GM18507 (cell line): ENCODE measurements at places on chromosomes 12 and 14.

GRCh38 chr12:103530307-103531066 lies 34.7 kb upstream of the C12orf42 start:
- DNase-seq: no peak

DNA sequence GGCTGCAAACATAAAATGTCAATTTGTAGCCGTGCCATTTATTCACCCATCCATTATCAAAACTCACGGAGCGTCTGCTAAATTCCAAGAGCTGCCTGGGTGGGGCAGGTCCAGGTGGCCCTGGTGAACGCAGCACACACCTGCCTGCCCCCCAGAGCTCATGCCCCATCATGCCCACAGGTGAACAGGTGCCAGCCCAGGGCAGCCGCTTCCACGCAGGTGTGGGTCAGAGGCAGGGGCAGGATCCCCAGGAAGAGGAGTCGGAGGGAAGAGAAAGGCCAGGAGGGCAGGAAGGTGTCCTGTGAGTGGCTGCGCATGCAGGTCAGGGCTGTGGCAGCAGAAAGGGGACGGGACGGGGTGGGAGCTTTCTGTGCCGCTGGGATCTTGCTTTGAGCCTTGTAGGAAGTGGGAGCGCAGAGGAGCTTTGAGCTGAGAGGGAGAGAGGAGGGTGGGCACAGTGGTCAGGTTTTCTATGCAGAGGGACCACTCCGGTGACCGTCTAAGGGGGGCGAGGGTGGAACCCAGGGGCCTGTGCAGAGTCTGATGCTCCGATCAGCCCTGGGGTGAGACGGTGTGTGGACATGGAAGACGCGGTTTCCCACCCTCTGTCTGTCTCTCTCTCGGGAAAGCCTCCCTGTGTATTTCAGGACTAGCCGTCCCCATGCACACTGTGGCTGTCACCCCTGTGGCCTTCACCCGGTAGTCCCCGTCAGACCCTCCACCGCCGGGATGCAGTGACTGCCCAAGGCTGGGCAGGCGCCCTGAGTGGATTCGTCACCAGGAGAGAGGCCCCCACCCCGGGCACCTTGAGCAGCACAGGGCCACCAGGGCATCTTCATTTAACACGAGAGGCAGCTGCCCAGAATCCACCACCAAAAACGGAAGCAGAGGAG lies 26.7 kb downstream of the GALNT9 start:
- DNase-seq: no peak

DNA sequence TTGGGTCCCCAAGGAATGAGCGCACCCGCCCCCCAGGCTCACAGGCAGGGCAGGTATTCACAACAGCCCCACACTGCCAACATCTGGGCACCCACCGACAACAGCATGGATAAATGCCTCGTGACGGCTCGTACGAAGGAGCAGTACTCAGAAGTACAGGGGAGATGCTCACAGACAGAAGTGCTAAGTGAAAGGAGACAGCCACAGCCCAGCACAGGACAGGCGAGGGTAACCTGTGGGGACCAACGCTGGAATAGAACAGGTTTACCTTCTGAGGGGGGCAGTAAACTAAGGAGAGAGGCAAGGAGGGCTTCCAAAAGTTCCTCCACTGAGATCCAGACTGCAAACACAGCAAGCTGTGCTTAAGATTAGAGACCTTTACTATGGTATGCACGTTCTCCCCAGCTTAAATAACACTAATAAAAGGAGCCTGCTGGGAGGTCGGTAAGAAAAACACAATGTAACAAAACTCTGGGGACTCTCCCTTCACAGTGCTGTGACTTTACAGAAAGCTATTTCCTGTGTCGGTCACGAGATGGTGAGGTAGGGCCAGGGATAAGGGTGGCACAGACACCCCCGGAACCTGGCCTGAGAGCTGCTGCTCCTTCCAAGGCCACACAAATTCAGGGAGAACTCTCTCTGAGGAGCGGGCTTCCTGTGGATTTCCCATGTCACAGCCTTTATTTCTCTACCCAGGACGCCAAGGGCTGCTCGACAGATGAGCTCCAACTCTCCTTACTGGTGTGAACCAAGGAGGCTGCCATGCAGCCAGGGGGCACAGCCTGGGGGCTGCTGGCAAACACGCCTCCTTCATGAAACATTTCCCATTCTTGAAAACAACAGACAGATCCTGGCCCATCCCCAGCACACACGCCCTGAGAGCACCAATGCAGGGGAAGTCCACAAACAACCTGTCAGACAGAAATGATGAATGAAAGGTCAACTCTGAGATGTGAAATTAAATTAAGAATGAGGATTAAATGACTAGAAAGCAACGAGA lies 26.3 kb downstream of the SLC15A4 start:
- DNase-seq: no peak

GRCh38 chr12:131315601-131316000 lies 361.9 kb downstream of the ADGRD1 start:
- DNase-seq: no peak

DNA sequence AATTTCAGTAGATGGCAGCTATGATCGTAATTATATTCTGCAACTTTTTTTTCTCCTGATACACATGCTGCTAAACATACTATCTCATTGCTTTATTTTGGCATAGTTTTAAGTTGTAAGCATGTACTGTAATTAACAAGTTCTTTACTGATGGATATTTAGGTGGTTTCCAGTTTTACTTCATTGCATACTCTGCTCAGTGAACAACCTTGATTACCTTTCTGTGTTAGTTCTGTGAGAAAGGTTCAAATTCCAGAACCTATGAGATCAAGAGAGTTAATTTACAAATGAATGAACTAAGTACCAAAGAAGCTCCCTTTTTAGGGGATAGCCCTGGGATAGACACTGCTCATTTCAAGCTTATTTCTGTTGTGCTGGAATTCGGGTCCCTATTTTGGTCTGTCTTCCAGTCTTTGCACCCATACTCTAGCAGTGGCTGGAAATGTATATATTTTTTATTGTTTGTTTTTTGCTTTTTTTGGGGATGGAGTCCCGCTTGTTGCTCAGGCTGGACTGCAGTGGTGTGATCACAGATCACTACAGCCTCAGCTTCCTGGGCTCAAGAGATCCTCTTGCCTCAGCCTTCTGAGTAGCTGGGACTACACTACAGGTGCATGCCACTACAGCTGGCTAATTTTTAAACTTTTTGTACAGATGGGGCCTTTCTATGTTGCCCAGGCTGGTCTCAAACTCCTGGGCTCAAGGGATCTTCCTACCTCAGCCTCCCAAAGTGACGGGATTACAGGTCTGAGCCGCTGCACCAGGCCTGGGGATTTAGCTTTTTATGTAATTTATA lies 10.6 kb downstream of the PAPOLA start:
- DNase-seq: no peak

DNA sequence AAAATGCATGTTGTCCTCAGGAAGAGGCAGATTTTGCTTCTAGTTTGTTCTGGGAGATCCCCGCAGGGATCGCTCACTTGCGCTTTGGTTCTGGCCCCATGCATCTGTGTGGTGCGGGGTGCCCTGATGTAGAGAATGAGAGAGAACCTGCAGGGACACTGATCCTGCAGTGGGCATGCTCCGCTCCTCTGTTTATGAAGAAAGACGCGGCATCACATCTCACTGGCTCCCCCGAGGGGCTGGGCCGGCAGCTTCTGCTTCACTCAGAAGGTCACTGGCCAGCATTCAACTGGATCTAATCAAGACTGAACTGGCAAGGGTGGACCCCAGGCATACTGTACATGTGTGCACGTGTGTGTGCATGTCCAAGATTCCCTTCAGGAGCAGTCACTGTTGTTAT lies 164.2 kb downstream of the CALM1 start:
- no peak for DNase-seq

DNA sequence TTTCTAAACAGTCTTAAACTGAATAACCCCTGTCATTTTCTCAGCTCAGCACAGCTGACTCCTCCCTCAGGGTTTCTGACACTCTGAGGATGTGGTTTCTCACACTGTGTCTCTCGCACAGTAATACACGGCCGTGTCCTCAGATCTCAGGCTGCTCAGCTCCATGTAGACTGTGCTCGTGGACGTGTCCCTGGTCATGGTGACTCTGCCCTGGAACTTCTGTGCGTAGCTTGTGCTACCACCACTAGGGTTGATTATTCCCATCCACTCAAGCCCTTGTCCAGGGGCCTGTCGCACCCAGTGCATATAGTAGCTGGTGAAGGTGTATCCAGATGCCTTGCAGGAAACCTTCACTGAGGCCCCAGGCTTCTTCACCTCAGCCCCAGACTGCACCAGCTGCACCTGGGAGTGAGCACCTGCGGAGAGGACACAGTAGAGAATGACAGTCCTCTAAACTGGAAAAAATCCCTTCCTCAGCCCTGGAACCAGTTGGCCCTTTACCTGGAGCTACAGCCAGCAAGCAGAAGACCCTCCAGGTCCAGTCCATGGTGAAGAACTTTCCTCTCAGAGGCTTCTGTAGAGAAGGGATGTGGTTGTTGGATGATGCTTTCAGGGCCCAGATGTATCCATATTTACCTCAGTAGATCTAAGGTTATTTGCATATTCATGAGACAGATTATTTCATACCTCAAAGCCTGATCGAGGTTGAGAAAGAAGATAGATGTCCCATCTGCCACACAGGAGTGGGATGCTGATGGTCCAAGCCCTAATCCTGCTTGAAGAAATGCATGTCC lies 984.8 kb downstream of the TMEM121 start:
- no peak for DNase-seq

GRCh38 chr12:31478898-31479297 lies 112.0 kb downstream of the DENND5B start:
- DNase-seq: no peak

DNA sequence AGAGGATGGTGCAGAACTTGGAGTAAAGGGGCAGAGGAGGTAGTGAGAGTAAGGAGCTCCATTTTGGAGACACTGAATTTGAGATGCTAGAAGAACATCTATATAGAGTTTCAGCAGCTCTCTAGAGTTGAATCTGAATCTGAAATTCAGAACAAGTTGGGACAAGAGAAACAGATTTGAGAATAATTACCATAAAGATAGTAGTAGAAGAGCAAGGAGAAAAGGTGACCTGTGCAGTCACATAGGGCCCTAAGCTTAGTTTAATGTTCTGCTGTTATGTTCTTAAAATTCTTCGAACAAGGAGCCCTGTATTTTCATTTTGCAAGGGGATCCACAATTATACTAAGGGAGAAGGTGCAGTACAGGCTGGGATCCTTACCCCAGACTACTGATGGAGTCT lies 7.4 kb downstream of the REM2 start:
- DNase-seq: no peak

GRCh38 chr14:99131632-99132271 lies 140.2 kb downstream of the BCL11B start:
- no peak for DNase-seq

DNA sequence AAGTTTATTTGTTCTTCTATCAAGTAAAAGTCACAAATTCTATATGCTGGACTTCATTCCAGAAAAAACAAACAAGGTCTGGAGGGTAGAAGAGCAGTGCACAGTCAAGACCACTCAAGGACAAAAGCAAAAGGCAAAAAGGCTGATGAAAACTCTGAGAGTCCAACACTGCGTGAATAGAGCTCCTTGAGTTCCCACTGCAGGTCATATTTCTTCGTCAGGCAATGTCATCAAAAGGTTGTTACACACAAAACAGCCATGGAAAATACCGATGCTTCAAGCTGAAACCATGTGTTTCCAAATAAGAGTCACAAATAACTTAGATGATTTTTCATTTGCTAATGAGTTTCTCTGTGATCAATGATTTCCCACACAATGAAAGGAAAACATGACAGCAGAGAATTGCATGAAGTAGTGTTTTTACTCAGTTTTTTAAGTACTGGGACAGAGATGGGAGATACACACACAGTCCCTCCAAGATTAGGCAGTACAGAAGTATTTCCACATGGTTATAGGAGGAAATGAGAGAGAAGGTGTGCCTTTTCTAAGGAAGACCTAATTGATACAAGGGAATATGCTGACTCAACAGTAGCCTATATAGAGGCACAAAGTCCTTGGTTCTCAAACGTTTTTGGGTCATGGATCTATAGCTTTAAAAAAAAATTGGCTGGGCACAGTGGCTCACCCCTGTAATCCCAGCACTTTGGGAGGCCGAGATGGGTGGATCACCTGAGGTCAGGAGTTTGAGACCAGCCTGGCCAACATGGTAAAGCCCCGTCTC lies 177.7 kb downstream of the MED13L start:
- DNase-seq: no peak

GRCh38 chr12:120247621-120248030 lies 17.9 kb downstream of the PXN start:
- DNase-seq: no peak

GRCh38 chr12:108635201-108635996 lies 1.7 kb upstream of the SELPLG start:
- DNase-seq: peak; percentile 56

DNA sequence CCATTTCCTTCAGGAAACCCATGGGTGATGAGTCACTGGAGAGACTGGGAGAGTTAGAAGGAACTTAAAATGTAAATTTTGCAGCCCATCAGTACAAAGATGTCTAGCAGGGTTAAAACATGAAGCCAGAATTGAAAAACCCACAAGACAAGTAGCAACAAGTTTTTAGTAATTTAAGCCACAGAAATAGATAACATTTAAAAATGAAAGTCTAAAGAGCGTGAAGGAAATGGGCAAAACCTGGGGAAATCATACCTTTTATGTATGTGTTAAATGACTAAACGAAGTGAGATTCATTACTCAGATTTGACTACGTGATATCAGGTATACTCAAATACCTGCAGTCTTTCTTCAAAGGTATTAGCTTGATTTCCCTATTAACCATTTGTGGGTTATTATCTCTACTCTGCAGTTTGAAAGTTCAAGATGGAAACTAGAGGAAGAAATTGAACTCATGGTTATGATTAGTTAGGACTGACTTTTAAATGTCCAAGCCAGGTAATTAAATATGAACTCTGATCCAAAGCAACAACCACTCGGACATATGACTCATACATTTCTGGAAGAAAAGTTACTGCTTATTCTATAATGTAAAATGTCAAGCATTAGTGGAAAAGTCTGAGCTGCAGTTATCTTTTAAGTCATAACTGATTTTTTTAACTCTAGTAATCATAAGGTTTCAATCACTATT lies 84.1 kb downstream of the ITPR2 start:
- DNase-seq: no peak

- DNase-seq: no peak
These were observed 138.4 kb downstream of the STXBP6 start for GRCh38 chr14:24911324-24912109.

DNA sequence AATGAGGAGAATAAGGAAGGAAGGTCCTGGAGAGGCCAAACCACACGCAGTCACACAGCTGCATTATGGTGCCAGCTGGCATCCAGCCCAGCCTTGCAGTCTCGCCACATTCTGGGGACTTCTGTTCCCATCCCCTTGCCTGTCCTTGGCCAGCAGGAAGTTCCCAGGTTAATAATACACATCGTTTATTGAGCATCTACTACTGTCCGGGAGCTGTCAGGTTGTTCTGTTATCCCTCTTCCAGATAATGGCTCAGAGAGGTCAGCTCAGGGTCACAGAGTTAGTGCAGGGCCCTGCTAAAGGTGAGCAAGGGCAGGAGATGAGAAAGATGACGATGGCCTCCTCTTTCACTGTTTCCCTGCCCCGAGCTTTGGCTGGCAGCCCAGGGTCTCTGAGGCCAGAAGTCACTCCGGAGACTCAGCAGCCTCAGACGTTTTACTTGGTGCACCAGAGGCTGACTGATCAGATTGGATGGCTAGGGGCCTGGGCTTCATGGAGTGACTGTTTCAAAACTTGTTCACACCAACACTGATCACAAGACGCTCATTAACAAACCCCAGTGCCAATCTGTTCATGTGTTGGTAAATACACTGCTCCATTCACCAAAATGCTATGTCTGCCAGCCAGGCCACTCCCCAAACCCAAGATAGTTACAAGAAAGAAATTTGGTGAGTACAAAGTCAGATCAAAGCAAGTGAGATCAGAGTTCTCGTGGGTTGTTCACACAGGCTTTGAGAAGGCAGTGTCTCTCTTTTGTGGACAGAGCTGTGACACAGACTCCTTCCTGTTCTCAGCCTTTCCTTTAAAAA lies 79.2 kb downstream of the B4GALNT3 start:
- no peak for DNase-seq

- no peak for DNase-seq
These were observed 5.3 kb downstream of the NTF3 start for GRCh38 chr12:5437182-5437583.
